ENCODE measurements at places on chromosomes 1 and 21. TPM values are rescaled to one million over a fixed set of nuclear protein-coding genes. Genes with fewer than 3 reads are reported as not detected.
A peak's percentile ranks its signal among the peaks of the same experiment; 100 is the strongest.

Gene AMY2B
- total RNA-seq = 16.7 TPM

Gene ANKRD65
- total RNA-seq = 0.17 TPM

Gene PSMD4
- total RNA-seq = 86.3 TPM

DNA sequence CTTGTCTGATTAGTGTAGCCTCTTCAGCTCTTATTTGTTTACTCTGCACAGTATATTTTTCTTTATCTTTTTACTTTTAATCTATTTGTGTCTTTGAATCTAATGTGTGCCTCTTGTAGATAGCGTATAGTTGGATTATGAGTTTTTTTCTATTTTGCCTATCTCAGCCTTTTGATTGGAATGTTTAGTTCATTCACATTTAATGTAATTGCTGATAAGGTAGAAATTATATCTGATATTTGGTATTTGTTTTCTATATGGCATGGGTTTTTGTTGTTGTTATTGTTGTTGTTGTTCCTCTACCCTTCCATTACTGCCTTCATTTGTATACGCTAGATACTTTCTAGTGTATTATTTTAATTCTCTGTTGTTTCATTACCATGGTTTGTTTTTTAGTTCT is 131.7 kb upstream of the GRIK3 start:
- no peaks in the 10 kb centered on the region for H3K4me1 ChIP-seq
- peaks cover 9% of the 10 kb centered on the region for H3K27me3 ChIP-seq
- H3K27ac ChIP-seq = no peak overlapping the region

- H3K4me3 ChIP-seq = no peak overlapping the region
- H3K27ac ChIP-seq = peak overlapping the region; percentile 17
- peaks cover 20% of the 10 kb centered on the region for H3K4me1 ChIP-seq
Measured at GRCh38 chr1:24765308-24765988, 20.2 kb downstream of the CLIC4 start.

- no peak for DNase-seq
- H3K27ac ChIP-seq = no peak overlapping the region
- H3K4me1 ChIP-seq = no peaks in the 10 kb centered on the region
- no peaks in the 10 kb centered on the region for H3K36me3 ChIP-seq
- H3K4me3 ChIP-seq = no peak overlapping the region
Measured at GRCh38 chr1:201128476-201128875, 1.5 kb upstream of the ASCL5 start.

- no peak overlapping the region for H3K27ac ChIP-seq
- no peak overlapping the region for H3K4me3 ChIP-seq
- H3K27me3 ChIP-seq = no peaks in the 10 kb centered on the region
- DNase-seq = no peak
- no peaks in the 10 kb centered on the region for H3K36me3 ChIP-seq
Measured at GRCh38 chr1:76542359-76542758, 324.9 kb upstream of the ST6GALNAC5 start.

DNA sequence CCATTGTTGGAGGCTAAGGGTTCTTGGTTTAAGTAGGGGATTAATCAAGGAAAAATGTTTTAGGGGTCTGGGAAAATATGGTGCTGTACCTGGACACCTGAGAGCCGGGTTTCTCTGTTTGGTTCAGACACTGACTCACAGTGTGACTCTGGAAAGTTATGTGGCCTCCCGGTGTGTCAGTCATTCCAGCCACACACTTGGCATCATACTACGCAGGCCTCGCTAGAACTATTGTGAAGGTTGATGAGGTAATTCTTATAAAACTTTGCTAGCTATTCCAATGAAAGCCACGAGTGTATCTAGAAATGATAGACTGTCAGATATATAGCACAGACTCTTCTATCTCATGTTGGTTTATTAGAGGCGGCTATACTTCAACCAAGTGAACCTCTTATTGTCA is 4.8 kb upstream of the CAMSAP2 start:
- H3K4me1 ChIP-seq = no peaks in the 10 kb centered on the region
- DNase-seq = no peak
- no peak overlapping the region for H3K4me3 ChIP-seq
- H3K27ac ChIP-seq = no peak overlapping the region
- no peaks in the 10 kb centered on the region for H3K36me3 ChIP-seq

Data from liver (tissue), 10 donors.